ENCODE measurements at places on chromosomes 7 and 10. TPM values are rescaled to one million over a fixed set of nuclear protein-coding genes. Genes with fewer than 3 reads are reported as not detected.

DNA sequence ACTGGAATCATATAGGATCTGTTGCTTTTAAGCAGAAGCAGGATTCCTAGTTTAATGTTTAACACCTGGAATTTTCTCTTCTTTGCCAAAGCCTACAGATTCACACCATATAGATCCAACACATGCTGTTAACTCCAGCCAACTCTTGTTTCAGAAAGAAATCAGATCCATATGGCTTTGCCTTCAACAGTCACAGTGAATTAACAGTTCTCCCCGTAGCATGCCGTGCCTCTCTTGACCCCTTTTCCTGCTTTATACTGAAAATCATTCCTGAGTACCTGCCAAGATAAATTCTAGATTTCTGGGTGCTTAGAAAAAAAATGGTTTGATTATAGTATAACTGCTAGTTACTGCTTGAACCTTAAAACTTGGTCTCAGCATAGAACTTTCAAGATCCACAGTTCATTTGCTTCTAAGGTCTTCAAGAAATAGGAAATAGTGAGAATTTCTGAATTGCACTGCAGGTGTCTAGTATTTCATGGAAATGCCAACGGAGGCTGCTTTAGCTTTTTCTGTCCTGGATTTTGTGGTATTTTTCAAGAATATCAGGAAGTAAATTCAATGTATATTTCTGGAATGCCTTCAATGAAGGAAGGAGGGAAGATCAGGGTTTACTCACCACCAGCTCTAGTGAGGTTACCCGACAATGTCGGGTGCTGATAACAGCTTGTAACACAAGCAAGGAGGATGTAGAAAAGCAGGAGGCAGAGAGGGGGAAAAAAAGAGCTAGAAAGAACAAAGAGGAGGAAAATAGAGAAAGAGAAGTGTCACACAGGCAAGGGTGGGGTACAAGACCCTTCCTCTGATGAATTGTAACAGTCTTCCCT, 6.6 kb downstream of the AASS start:
- peak; percentile 45 for DNase-seq

Gene IGFBP3
- 1.5 TPM for total RNA-seq

GRCh38 chr10:44416936-44417335, 32.0 kb upstream of the CXCL12 start:
- no peak for DNase-seq

Gene TRIM74
- total RNA-seq, result not detected

Gene C10orf53
- total RNA-seq, result not detected

DNA sequence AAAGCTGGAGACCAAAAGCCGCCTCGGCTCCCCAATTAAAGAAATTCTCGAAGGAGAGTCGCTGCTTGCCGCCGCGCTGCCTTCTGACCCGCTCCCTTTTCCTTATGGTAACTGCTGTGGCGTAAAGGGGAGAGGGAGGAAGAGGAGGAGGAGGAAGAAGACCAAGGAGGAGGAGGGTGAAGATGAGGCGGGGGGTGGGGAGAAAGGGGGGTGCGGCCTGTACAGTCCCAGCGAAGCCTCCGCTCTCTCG, 388 bp downstream of the CNOT4 start:
- no peak for DNase-seq

Gene HKDC1
- total RNA-seq, result not detected

DNA sequence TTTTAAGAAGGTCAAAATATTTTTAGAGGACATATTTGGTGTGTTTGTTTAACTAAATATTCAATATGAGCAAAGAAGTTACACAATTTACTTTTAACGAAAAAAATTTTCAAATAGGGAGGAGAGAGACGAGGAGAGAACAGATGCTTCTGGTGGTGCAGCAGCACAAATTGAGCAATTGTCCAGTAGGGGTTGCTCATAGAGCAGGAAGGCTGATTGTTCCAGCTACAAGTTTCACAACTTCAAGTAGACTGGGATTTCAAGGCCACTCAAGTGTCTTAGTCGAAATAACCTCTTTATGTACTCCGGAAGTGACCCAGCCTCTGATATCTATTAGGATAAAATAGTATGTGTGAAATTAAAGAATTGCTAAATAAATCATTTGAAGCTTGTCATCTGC, 197.9 kb downstream of the HDAC9 start:
- DNase-seq, result peak; percentile 62

GRCh38 chr7:70014472-70015177, 416.4 kb downstream of the AUTS2 start:
- no peak for DNase-seq

DNA sequence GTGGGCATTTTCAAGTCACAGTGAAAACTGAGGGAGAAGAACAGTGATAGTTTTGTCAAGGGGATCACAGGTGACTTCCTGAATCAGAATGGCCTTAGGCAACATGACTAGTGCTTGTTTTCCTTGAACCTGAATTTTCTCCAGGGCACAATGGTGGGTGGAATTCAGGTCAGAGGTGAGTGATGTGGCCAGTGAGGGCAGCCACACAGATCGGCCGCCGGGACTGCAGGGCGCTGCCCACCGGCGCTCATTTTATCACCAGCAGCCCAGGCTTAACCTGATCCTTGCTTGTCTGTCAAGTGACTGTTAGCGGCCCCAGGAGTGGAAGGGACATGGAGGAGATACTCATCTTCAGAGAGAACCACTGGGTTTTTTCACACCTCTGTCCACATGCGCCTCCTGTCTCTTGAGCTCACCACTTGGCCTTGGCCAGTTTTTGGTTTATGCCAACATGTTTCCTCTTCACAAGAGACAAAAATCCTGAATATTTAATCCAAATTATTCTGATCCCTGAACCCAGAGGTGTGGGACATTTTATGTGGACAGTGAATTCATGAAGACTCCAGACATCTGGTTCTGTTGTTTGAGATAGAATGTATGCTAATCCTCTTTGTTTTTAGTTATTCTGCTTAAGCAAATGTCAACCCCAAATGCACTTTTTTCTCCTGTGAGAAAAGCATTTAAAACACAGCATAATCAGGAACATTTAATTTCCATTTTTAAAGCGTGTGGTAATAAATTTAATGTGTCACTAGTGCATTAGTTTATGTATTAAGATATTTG, 108.7 kb downstream of the DOCK1 start:
- no peak for DNase-seq

DNA sequence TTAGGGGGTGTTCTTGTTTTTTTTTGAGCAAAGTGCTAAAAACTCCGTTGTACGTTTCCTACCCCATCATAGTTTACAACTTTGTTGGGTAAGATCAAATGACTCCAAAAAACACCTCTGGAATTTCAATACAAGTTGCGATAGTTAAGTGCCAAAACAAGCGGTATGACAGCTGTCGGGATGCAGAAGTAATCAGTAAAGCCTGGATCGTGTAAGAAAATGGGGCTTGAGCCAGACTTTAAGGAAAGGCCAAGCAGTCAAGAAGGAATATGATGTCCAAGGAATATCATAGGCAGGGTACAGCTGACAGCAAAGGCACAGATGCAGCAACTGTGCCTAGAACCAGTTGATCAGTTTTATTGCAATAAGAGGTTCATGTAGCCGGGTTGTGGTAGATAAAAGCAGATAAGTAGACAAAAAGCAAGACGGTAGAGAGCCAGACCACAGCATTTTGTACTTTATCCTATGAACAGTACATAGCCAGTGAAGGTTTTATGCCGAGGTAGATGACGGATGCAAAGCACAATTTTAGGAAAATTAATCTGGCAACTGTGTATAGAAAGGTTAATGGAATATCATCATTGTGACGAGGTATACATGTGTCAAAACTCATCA, 45.5 kb downstream of the UBE2H start:
- DNase-seq, result no peak

DNA sequence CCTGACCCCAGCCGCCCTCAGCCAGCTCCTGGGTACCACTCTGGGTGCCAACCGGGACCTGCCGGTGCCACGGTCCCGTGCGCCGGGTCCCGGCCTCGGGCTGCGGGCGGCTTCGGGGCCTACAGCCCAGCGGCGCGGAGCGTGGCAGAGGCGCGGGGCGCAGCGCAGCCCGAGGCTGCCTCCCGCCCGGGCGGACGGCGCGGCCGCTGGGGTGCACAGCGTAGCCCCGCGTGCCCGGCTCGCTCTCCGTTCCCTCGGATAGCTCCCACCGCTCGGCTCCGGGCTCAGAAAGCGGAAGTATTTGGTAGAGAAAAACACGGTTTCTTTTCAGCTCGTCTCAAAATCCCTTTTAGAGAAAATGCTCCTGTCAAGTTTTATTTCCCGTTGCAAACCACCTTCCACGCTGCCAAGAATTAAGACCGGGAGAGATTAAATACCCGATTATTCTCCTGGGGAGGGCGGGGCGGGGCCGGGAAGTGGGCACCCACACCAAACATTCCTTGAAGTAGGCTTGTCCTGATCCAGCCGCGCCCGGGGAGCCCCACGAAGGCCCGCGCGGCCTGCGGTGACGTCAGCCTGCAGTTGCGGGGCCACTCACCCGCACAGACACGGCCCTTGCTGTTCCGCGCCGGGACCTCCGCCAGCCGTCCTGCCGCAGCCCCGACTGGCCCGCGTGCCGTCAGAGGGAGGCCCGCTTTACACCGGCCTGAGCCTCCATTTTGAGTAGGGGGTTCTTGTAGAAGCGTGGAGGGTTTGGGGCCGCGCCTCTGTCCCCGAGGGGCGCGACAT, 7.2 kb downstream of the HOXA13 start:
- no peak for DNase-seq

Gene ASAH2
- total RNA-seq, result 0.22 TPM

DNA sequence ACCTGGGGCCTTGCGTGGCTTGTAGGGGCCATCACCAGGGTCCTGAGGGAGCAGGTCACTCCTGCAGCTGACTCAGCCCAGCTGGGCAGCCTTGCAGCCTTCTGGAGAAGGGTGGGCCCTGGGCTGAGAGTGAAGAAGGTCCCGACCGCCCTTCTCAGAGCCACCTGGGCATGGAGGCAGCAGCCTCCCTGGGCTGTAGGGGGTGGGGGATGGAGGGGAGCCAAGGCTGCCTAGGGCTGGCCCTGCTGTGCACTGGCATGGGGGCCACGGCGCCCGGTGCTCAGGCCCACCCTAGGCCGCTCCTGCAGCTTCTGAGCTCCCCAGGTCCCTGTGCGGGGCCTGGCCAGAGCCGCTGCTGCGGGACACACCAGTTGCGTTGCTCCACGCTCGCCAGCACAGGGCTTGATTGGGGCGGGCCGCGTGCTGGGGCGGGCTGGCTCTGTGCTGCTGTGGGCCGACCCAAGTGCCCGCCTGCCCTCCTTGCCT, 63.6 kb upstream of the NKX6-2 start:
- no peak for DNase-seq

DNA sequence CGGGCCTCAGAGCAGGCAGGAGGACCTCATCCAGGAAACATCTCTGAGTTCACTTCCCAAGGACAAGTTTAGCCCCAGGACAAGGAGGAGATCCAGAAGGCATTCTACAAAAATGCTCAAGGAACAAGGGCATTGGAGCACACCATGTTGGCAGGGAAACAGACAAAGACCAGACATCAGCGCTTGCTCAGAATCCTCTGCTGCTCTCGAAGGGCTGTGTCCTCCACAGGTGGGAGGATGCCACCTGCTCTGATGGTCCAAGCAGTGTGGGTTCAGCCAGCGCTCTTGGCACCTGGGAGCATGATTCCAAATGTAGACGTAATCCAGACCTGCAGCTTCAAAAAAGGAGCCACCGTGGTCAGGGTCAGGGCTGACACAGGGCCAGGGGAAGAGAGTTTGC, 160.7 kb downstream of the DPP6 start:
- no peak for DNase-seq
